ENCODE measurements at places on chromosomes 5 and 9. TPM values are rescaled to one million over a fixed set of nuclear protein-coding genes. Genes with fewer than 3 reads are reported as not detected.

- H3K27ac ChIP-seq, result no peak overlapping the region
- no peaks in the 10 kb centered on the region for H3K27me3 ChIP-seq
- no peaks in the 10 kb centered on the region for H3K36me3 ChIP-seq
- no peak for DNase-seq
- H3K4me1 ChIP-seq, result no peaks in the 10 kb centered on the region
Observed at GRCh38 chr5:122498163-122498562, 186.1 kb downstream of the SNCAIP start.

DNA sequence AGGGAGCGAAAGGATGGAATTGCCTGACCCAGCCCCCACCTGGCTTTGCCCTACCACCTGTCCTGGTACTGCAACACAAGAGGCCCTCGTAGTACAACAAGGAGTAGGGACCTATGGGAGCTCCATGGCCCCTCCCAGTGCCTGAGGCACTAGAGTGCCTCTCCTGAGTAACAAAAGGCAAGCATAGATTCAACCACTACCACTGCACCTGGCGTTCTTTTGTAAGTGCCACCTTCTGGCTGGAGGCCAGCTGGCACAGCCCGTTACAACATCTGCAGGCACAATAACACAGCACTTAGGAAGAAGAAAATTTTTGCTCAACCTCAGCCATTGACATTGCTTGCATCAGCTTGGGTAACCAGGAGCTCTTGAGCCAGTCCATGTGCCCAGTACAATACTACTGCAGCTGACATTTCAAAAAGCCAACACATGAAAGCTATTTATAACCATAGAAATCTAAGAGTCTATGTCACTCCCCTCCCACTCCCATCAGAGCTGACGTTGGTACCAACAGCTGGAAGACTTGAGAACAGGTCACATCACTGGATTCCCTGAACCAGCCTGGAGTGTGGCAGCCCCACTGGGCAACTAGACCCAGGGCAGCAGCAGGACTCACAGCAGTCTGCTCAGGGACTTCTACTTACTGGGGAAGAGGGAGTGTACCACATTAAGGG is 17.7 kb upstream of the FAM174A start:
- no peaks in the 10 kb centered on the region for H3K27me3 ChIP-seq
- H3K27ac ChIP-seq, result no peak overlapping the region
- no peaks in the 10 kb centered on the region for H3K4me1 ChIP-seq
- DNase-seq, result no peak
- H3K36me3 ChIP-seq, result no peaks in the 10 kb centered on the region
- H3K4me3 ChIP-seq, result no peak overlapping the region

GRCh38 chr5:77663090-77663863 is 24.8 kb upstream of the OTP start:
- no peak overlapping the region for H3K27ac ChIP-seq
- no peaks in the 10 kb centered on the region for H3K36me3 ChIP-seq
- no peaks in the 10 kb centered on the region for H3K4me1 ChIP-seq
- no peaks in the 10 kb centered on the region for H3K27me3 ChIP-seq

DNA sequence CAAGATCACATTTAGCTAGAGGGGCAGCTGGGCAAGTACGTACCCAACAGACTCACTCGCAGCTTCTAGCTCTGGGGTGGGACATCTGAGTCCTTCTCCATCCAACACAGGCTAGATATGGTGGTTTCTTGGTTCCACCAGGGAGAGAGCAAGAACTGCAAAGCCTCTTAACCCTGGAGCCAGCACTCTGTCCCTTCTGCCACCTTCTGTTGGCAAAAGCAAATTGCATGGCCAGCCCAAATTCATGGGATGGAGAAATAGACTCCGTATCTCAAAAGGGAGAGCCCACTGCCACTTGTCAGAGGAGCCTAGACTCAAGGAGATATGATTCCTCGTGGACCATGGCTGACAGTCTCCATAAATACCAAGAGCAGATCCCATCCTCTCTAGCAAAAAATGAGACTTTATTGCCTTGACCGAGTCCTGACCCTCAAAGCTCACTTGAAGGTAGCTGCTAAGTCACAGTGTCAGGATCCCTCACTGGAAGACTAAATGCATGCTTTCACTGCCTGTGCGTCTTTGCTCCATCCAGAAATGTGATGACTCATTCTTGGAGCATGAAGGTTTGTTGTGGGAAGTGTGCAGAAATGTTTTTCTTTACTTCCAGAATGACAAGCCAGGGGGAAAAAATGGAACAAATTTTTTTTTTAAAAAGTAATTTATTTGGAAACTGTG is 28.8 kb upstream of the ROR2 start:
- no peak for DNase-seq
- no peaks in the 10 kb centered on the region for H3K27me3 ChIP-seq
- no peak overlapping the region for H3K4me3 ChIP-seq
- no peaks in the 10 kb centered on the region for H3K36me3 ChIP-seq
- H3K4me1 ChIP-seq, result no peaks in the 10 kb centered on the region
- H3K27ac ChIP-seq, result no peak overlapping the region

DNA sequence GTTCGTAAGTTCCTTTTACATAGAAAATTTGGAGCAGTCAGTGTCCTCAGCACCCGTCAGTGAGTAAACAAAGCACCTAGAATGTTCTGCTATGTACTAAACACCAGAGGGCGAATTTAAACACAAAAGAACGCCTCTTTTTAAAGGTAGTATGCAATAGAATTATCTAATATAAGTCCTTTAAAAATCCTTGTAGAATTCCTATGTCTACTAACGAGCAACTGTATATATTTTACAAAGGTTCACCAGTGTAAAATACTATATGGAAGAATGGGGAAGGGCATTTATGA is 499 bp upstream of the TMEM232 start:
- DNase-seq, result no peak
- H3K4me3 ChIP-seq, result peak overlapping the region; percentile 65
- H3K36me3 ChIP-seq, result no peaks in the 10 kb centered on the region
- no peaks in the 10 kb centered on the region for H3K27me3 ChIP-seq
- H3K4me1 ChIP-seq, result no peaks in the 10 kb centered on the region
- no peak overlapping the region for H3K27ac ChIP-seq

DNA sequence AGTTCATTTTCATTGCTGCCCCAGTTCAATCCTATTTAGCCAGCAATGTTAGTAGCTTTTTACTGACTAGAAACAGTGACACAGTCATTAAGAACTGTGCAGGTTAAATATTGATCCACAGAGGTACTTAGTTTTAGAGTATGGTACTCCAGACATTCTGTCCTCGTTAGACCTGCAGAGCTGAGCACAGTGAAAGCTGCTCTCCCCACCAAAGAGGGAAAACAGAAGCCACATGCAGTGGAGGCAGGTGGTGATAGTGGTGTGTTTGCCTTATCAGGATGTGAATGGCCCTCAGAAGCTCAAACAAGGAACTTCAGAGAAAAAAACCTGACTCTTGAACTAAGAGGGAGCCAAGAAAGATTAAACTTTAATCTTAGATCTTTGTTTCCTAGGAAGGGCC is 75.5 kb downstream of the UNC13B start:
- peaks cover 21% of the 10 kb centered on the region for H3K4me1 ChIP-seq
- no peak overlapping the region for H3K27ac ChIP-seq
- H3K27me3 ChIP-seq, result no peaks in the 10 kb centered on the region
- no peak overlapping the region for H3K4me3 ChIP-seq
- H3K36me3 ChIP-seq, result peaks cover 5% of the 10 kb centered on the region

- H3K27ac ChIP-seq, result no peak overlapping the region
- DNase-seq, result no peak
- H3K36me3 ChIP-seq, result no peaks in the 10 kb centered on the region
- H3K27me3 ChIP-seq, result no peaks in the 10 kb centered on the region
Observed at GRCh38 chr5:74935752-74936091, 69.5 kb upstream of the FAM169A start.

GRCh38 chr9:136853596-136854112 is 1.5 kb downstream of the MAMDC4 start:
- H3K27me3 ChIP-seq, result no peaks in the 10 kb centered on the region
- H3K36me3 ChIP-seq, result peaks cover 21% of the 10 kb centered on the region
- no peak overlapping the region for H3K27ac ChIP-seq

GRCh38 chr9:19298436-19299000 is 68.0 kb downstream of the DENND4C start:
- no peak for DNase-seq
- peaks cover 13% of the 10 kb centered on the region for H3K4me1 ChIP-seq
- no peaks in the 10 kb centered on the region for H3K27me3 ChIP-seq

DNA sequence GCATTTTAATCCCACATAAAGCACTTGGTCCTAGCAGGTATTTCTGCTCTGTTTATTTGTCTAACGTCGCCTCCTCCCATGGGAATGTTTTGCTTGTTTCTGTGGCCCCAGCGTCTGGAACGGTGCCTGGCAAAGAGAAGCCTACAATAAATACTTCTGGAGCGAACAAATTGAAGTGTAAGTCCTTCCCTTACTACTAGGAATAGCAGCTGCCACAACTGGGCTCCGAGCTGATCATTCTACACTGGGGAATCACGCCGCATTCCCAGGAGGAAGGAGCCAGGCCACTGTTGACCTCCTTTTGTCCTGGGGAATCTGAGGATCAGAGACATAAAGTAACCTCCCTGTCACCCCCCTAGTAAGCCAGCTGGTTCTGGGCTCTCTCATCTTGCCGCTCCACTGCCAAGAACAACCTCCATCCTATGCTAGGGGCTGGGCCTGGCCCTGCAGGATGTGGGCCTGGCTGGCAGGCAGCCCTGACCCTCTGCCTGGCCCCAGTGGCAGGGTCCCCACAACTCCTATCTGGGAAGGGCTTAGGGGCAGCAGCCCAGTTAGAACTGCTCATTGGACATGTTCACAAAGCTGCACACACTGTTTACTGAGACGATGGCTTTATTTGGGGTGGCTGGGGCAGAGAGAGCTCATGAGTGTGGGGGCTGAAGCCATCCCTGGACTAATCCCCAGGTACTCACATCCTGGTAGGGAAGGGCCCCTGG is 82.8 kb downstream of the GTF3C4 start:
- no peaks in the 10 kb centered on the region for H3K36me3 ChIP-seq
- no peaks in the 10 kb centered on the region for H3K27me3 ChIP-seq
- no peak overlapping the region for H3K4me3 ChIP-seq
- DNase-seq, result no peak
- no peak overlapping the region for H3K27ac ChIP-seq

- H3K36me3 ChIP-seq, result no peaks in the 10 kb centered on the region
- no peak for DNase-seq
- H3K27ac ChIP-seq, result no peak overlapping the region
Observed at GRCh38 chr5:39947657-39948056, 522.9 kb upstream of the DAB2 start.

- no peak overlapping the region for H3K4me3 ChIP-seq
- no peak for DNase-seq
- H3K4me1 ChIP-seq, result peaks cover 10% of the 10 kb centered on the region
- no peaks in the 10 kb centered on the region for H3K36me3 ChIP-seq
- no peaks in the 10 kb centered on the region for H3K27me3 ChIP-seq
- H3K27ac ChIP-seq, result no peak overlapping the region
Observed at GRCh38 chr9:129160712-129161533, 17.1 kb downstream of the IER5L start.

DNA sequence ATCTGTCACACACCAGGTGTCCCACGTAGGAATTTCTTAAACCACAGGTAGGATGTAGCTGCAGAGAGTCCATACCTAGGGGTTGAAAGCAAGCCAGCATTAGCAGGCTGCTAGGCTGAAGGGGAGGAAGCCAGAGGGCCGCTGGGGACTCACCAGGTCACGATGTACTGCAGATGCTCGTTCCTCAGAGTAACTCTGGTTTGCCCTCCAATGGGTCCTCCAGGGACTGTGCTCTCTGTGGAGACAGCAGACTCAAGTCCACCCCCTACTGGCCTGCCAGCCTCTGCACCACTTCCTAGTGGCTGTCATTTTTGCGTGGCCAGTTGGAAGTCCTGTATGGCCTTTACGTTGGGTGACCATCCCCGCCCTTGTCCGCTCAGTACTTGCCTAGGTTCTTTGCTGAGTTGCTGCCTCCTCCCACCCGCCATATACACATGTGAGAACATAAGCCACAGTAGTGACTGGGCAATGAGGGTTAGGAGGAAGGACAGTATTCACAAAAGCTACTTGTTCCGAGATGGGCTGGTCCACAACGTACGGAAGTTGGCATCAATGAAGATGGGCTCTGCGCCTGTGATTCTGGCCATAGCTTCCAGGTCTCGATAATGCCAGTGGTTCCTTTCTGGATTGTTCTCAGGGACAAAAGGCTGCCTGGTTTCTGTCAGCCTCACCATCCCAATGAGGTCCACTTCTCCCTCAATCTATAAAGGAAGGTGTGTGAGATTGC is 4.1 kb downstream of the RPL7A start:
- peaks cover 34% of the 10 kb centered on the region for H3K4me1 ChIP-seq
- no peaks in the 10 kb centered on the region for H3K27me3 ChIP-seq
- DNase-seq, result no peak
- no peak overlapping the region for H3K4me3 ChIP-seq
- peaks cover 7% of the 10 kb centered on the region for H3K36me3 ChIP-seq
- peak overlapping the region; percentile 46 for H3K27ac ChIP-seq

DNA sequence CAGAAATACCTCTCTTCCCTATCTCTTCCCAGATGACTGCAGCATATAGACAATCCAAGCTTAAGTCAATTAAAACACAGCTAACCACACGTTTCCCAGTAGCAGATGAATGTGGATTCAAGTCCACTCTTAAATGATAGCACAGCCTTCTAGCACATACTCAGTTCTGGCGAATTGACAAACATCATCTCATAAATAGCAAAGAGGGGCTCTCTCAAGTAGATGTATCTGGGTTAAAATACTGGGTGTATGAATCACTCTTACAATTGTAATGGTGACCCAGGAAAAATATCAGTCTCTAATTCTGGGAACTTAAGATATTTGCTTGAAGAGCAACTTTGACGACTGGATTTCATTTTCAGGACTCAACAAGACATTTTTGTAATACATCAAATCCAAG is 67.0 kb upstream of the HAPLN1 start:
- no peaks in the 10 kb centered on the region for H3K27me3 ChIP-seq
- no peak overlapping the region for H3K4me3 ChIP-seq
- DNase-seq, result no peak
- no peaks in the 10 kb centered on the region for H3K4me1 ChIP-seq
- H3K36me3 ChIP-seq, result no peaks in the 10 kb centered on the region

- peak overlapping the region; percentile 49 for H3K4me3 ChIP-seq
- no peaks in the 10 kb centered on the region for H3K27me3 ChIP-seq
- H3K36me3 ChIP-seq, result no peaks in the 10 kb centered on the region
- DNase-seq, result peak; percentile 68
Observed at GRCh38 chr9:35909687-35910612, 660 bp downstream of the SPAAR start.

DNA sequence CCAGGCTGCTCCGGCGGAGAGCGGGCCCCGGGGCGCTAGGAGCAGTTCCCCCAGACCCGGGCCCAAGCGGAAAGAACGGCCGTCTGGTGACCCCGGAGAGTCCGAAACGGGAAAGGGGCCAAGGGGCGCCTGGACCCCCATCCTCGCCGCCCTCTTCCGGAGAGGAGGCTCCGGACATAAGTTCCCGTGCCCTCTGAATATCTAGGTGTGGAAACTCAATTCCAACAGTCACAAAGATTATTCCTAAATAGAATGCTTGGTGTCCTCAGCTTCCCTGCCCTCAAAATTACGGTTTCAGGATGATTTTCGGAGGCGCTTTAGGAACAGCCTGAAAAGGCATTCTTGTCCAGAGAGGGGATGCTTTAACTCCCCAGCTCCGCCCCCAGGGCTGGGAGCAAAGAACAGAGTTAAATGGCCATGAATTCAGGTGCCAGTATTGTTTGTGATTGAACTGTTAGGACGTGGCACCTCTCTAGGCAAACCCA is 681 bp upstream of the LHFPL2 start:
- peaks cover 5% of the 10 kb centered on the region for H3K4me1 ChIP-seq
- H3K4me3 ChIP-seq, result peak overlapping the region; percentile 67
- H3K36me3 ChIP-seq, result no peaks in the 10 kb centered on the region
- no peak for DNase-seq
- H3K27ac ChIP-seq, result peak overlapping the region; percentile 84

RIMOC1 gene
- 9.7 TPM for total RNA-seq

HAVCR2 gene
- total RNA-seq, result 1.4 TPM

HDAC3 gene
- 34.1 TPM for total RNA-seq

ERBIN gene
- 28.8 TPM for total RNA-seq

ANKRD18B gene
- total RNA-seq, result 0.43 TPM

CAMLG gene
- 32.1 TPM for total RNA-seq

AJM1 gene
- total RNA-seq, result 2.6 TPM

KCNMB1 gene
- 0.38 TPM for total RNA-seq
